ENCODE measurements at places on chromosomes 6 and 20.
A peak's percentile ranks its signal among the peaks of the same experiment; 100 is the strongest.

DNA sequence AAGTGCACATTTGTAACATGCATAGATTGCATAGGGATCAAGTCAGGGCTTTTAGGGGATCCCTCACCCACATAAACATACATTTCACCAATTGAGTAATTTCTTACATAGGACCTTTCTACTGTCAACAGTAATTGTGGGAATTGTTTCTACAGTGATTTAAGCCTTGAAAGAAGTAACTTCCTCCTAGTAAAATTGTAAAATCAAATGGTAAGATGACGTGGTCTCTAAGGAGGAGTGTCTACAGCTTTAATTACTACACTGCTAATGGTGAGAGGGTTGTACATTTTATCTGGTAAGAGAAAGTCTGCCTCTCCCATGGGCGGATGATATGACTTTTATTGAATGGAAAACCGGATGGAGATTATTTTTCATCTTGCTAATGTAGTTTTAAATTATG is 98.0 kb downstream of the RPP40 start:
- DNase-seq, result no peak

DNA sequence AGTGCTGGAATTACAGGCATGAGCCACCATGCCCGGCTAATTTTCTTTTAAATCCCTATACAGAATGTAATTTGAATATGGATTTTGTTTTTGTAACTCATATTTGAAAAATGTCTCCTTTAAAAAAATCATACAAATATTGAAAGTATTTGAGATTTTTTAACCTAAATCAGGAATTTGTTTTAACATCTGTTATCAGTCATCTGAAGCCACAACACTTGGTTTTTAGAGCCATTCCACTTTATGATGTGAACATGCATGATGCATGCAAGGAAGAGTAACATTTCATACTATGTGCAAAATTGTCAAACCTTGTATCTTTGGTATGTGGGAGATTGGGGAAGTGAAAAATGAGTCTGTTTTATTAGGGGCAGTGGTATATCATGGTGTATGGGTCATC is 124.5 kb upstream of the AHI1 start:
- no peak for DNase-seq

- peak; percentile 40 for DNase-seq
Measured at GRCh38 chr6:33427585-33428223, 7.8 kb downstream of the SYNGAP1 start.

DNA sequence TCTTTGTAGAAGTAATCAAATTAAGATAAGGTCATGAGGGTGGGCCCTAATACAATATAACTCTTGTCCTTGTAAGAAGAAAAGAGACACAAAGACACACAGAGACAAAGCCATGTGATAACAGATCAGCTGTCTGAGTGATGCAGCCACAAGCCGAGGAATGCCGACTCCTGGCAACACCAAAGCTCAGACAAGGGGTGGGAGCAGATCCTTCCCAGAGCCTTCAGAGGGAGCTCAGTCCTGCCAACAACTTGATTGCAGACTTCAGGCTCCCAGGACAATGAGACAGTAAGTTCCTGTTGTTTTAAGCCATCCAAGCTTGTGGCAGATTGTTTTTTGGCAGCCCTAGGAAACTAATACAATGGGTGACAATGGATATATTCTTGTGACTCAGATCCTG is 325.0 kb upstream of the AGPAT4 start:
- no peak for DNase-seq

- DNase-seq, result no peak
Measured at GRCh38 chr6:29986179-29986781, 43.9 kb downstream of the HLA-A start.

GRCh38 chr20:14235355-14235754 is 102.1 kb downstream of the FLRT3 start:
- no peak for DNase-seq

DNA sequence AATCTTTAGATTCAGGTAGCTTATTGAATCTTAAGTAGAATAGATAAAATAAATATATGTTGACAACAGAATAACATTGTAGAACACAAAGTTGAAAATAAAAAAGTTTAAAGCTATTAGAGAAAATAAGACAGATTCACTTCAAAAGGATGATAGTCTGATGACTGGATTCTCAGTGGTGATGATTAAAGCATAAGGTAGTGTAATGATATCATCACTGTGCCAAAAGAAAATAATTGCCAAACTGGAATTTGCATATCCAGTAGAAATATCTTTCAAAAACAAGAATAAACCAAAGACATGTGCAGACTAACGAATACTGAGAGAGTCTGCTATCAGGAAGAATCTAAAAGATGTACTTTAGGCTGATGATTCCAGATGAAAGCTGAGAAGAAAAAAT is 30.2 kb downstream of the ENPP1 start:
- no peak for DNase-seq

DNA sequence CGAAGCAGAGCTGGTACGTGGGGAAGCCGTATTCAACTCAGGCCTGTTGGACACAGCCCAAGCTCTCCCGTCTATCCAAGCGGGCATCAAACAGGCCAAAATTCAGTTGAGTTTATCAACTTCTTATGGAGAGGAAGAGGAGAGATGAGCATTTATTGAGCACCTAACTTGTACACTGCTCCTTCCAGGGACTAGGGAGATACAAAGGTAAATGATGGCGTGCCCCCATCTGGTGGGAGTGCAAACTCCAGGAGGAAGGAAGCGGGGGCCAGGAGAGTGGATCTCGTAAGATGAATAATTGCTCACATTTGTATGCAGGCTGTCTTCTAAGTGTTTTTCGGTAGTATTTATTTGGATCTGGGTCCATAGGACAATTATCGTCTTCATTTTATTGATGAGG is 146.6 kb downstream of the SOBP start:
- DNase-seq, result no peak

DNA sequence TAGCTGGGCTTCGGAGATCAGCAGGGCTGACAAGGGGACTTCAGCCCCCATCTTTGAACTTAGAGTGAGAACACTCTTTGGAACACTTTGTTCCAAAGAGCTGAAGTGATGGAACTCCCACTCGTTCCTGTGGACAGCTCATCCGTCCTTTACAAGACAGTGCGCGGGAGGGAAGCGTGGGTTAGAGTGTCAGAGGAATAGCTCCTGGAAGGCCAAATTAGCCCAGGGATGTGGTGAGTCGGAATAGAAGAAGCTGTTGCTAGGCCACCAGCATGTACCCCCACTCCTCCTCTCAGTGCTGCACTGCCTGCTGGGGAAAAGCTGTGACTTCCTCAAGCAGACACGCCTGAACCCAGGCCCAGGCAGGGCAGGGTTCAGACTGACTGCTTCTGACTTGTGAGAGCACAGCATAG is 1.7 kb downstream of the SDCBP2 start:
- DNase-seq, result no peak

DNA sequence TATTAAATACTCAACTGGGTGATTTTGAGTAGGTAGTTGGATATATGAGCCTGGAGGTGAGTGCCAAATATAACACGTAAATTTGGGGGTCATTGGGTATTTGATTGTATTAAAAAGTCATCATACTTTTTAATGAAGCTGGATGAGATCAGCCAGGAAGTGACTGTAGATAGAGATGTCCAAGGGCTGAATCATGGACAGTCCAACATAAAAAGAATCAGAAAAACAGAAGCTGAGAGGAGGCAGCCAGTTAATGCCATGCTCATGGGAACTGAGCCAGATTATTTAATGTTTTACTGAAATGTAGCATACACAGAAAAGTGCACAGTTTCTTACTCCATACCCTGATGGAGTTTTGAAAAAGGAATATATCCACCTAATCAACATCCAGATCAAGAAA is 435.5 kb upstream of the PLCB4 start:
- DNase-seq, result no peak

DNA sequence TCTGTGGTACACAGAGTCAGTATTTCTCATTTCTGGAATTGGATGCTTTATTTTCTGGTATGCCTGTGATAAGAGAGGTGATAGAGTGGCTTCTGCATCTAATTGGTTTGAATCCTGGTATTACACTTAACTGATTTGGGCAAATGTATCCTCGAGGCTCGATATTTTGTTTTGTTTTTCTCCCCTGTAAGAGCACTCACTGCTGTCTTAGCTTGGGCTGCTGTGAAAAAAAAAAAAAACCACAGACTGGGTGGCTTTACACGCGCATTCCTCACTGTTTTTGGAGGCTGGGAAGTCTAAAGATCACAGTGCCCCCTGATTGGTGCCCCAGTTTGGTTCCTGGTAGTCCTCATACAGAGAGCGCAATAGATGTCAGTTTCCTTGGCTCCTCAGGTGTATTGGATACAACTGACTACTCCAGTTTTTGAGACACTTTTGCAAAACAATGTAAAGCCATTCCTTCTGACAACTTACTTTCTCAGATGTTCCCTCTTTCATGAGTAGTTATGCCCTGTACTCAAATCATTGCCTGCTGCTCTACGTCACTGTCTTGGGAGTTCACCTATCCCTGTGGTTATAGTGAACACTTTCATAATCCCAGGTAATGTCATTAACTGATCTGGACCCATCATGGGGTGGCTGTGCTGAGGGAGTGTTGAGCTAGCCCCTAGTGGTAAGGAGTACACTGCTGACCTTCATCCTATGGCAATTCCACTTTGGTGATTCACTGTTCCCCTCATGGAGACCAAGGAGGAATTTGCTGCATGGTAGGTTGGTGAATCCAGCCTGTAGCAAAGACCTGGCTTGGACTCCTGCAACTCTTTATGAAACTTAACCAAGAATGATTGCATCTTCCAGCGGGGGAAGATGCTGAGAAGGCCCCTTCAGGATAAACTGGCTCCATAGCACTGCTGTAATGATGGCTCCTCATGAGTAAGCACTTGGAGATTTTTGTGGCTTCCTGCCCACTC is 3.5 kb upstream of the ACAT2 start:
- DNase-seq, result no peak

DNA sequence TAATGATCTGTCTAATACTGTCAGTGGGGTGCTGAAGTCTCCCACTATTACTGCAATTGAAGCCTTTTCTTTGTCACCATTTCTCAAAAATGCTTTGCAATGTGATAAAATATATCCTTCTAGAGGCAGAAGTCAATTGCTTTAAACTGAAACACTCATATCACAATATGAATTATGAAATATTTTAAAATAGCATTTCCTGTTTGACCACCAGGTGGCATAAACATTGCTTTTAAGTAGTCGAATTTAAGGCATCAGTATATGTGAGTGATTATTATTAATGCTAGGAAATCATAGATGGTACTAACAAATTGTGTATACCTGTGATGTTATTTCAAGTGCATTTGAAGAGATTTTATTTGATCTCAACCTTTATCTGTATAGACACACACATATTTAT is 87.5 kb downstream of the MEI4 start:
- DNase-seq, result no peak

DNA sequence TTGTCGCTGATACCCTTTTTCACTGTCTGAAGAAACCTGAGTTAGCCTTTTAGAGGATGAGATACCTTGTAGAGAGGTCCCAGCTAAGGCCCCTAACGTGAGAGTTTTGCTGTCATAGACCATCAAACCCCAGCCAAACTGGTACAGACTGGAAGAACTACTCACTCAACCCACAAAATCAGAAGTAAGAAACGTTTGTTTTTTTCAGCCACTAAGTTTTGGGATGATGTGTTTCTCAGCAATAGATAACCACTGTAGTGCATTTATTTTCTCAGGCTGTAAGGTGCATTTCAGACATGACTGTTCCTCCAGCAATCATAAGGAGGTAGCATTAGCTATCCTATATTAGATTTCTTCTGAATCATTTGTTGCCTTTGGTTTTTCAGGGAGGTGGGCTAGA is 407.3 kb upstream of the FLRT3 start:
- no peak for DNase-seq

DNA sequence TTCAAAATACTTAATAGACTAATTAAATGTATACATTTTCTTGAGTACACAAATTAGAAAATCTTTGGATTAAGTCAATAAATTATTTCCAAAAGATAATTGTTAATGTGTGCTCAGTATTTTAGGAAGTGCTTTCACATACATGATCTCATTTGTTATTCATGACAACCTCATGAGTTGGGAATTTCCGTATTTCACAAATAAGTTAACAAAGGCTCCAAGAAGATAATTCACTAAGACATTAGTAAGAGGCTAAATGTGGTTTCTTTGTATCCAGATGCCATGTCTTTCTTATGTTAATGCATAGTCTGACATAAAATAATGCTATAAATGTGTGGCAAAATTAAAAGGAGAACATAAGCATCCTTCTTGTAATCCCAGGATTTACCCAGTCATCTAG is 79.5 kb upstream of the TCF21 start:
- DNase-seq, result no peak

DNA sequence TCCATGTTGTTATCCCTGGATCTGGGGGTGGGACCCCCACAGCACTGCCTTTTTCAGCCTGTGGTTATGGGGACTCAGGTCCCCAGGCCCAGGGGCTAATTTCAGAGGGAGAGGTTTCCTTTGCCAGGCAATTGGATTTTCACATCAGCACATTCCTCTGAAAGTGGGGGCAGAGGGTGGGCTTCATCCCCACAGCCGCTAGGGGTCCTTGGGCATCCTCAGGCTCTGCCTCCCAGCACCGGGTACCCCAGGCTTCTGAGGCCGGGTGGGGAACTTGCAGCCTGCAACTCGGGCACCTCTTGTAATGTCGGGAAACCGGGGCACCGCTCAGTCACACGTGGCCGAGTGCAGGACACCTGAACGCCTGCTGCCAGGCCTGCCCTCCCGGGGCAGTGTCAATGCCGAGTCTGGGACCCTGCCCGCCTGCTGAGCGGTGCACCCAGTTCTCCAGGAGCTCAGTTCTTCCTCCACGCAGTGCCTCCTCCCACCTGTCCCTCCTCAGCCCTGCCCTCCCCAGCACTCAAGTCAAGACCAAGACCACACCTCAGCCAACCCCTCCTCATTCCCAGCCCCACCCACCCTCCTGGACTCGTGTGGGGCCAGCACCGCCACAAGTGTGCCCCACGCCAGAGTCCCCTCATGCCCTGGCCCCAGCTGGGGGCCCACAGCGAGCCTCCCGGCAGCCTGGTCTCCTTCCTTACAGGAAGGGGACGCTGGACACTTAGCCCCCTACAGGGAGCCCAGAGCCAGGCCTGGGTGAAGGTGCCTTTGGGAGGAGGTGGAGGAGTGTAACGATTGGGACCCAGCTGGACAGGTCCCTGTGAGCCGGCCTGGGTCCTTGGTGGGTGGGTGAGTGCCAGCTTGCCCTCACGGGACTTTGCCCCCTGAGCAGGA is 8.8 kb upstream of the CHRNA4 start:
- no peak for DNase-seq

GRCh38 chr6:170147056-170147787 is 143.7 kb downstream of the DLL1 start:
- no peak for DNase-seq

DNA sequence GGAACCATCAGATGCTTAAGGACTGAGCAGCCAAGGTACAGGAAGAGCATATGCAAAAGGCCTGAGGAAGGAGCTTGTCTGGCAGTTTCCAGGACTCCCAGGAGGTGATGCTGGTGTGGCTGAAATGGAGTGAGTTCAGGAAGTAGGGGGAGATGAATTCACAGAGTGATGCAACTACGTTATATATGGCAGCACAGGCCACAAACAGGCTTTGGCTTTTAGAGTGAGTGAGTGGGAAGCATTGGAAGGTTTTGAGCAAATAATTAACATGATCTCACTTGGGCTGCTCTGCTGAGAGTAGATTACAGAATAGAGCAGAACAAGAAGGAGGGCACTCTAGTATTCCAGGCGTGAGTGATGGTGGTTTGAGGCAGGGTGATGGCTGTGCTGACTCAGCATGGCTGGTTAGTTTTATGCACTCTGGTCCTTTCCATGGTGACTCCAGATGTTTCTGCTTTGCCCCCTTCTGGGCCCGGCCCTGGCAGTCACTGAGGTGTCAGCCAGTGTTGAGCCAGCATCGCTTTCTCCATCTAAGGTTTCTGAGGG is 6.5 kb downstream of the BTN2A2 start:
- no peak for DNase-seq

All from activated CD4-positive, alpha-beta T cell treated with anti-CD3 and anti-CD28 coated beads, Interleukin-2, amount 50 U/mL, for 16 hours (primary cell).